ENCODE measurements at places on chromosomes 7 and 10.

DNA sequence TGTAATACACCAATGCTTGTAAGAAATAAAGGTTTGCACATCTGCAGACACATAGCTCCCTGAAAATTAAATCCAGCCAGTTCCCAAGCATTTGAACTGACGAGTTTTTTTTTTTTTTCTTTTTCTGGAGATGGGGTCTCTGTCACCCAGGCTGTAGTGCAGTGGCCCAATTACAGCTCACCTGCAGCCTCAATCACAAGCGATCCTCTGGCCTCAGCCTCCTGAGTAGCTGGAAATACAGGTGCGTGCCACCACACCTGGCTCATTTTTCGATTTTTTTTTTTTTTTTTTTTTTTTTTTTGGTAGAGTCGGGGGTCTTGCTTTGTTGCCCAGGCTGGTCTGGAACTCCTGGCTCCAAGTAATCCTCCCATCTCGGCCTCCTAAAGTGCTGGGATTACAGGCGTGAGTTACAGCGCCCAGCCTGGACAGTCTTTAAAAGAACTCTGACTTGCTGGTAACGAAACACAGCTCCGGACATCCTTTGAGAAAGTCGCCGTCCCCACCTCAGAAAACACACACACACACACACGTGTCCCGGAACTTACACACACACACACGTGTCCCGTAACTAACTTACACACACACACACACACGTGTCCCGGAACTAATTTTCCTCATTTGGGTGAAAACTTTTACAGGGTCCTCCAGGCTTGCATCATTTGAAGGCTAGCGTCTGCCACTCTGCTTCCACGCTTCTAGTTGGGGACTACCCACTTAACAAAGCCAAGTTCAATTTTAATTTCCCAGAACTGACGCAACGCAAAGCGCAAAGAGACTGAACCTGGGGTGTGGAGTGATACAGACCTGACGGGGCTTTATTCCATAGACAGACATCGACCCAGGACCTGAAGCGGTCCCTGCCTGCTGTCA is 18.6 kb downstream of the OCM2 start:
- no peak for DNase-seq

- no peak for DNase-seq
Observed at GRCh38 chr7:20828947-20829346, 42.3 kb upstream of the SP8 start.

DNA sequence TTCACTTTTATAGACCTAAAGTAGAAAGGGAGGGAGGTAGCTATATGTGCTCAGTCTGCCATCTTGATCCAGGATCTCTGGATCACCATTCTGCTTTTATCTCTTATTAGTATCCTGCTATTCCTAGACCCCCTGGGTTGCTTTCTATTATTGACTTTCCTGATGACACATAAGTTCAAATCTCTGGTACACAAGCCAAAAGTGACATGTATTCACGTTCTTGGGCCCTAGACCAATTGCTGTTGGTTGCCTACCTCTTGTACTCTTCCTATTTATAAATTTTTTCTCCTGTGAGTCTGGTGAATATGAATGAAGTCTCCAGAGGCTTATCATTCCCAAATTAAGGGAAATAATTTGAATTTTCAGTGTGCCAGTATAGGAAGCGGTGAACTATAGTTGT is 56.9 kb downstream of the DNMBP start:
- DNase-seq, result no peak

DNA sequence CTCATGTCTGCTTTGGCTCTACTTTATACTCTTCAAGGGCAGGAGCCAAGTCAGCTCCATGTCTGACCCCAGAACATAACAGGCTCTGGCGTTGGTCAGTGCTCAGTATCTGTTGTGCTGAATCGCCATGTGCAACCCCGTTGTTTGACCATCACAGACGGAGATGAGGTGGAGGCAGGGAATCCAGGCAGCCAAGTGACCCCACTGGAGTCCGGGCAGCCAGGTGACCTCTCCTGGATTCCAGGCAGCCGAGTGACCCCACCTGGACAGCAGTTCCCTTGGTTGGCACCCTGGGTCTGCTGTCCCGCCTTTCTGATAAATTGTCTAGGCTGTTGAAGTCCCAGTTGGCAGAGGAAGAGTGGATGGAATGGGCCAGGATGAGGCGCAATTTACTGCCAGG is 232.2 kb downstream of the TCERG1L start:
- DNase-seq, result no peak

- DNase-seq, result no peak
Observed at GRCh38 chr7:73966062-73966940, 61.7 kb upstream of the ELN start.

DNA sequence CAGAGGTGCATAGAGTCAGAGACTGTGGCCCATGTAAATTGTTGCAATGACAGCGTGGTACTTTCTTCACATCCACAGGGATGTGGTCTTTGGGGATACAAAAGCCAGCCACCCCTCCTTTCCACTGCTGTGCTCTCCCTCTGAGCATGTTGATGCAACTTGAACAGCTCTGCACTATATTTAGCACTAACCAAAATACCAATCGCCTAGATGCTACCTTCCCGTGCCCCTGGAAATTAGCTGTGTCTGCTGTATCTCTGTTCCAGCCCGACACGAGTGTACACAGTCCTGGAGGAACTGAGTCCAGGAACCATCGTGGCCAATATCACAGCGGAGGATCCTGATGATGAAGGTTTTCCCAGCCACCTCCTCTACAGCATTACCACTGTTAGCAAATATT is 38.1 kb downstream of the CDHR3 start:
- no peak for DNase-seq

GRCh38 chr7:18844735-18845134 is 272.7 kb downstream of the TWIST1 start:
- no peak for DNase-seq

- DNase-seq, result no peak
Observed at GRCh38 chr10:107544706-107545520, 380.4 kb upstream of the SORCS1 start.

DNA sequence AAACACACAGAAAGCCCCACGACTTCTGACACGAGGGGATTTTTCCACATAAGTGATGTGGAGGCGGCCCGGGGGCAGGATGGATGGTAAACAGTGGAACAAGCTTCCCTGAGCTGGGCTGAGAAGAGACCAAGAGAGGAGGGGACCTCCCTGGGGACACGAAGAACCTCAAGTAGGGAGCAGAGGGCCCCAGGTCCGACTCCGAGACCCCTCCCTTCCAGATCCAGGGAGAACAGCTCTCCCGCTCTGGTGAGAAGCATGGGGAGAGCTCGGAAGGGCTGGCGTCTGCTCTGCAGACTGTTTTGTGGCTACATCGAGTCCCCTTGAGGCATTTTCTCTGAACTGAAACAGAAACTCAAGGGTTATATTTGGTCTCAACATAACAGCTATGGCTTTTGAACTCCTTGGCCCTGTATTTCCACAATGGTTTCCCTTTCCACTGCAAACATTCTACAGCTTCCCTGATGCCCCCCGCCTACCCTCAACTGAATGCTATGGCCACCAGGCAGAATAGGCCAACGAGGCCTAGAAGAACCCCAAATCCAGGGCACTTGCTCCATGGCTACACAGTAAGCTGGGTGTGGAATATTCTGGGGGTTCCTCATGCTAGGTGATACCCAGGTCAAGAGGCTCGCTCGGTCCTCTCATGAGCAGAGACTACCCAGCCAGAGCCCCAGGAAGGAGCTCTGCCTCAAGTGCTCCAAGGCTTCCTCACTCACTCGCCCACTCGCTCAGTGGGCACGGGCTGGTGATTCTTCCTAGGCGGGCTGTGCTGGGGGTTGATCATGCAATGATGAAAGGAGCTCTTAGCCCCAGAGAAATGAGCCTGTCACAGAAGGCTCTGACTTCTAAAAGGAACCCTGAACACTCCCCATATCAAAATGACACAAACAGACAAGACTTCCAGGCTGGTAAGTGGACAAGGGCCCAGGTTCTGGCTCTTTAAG is 47.5 kb downstream of the FAM53B start:
- no peak for DNase-seq

Measured in CD8-positive, alpha-beta T cell (primary cell).